IMR-90 (cell line): ENCODE measurements at places on chromosomes 3 and 15. TPM values are rescaled to one million over a fixed set of nuclear protein-coding genes. Genes with fewer than 3 reads are reported as not detected.

The BCL2A1 gene
- 2.5 and 4.5 TPM in 2 replicates for total RNA-seq

The RAB43 gene
- 9.2 and 9.9 TPM in 2 replicates for total RNA-seq

The CX3CR1 gene
- not detected in 2 replicates for total RNA-seq

The C3orf20 gene
- total RNA-seq: not detected in 2 replicates

The MBNL1 gene
- 515 and 664 TPM in 2 replicates for total RNA-seq

The CASR gene
- total RNA-seq: not detected in 2 replicates

The HCLS1 gene
- total RNA-seq: 0.54 and 0.56 TPM in 2 replicates

The SLC22A13 gene
- total RNA-seq: under 0.01 TPM in 2 replicates
